ENCODE measurements at places on chromosomes 5 and 9. TPM values are rescaled to one million over a fixed set of nuclear protein-coding genes. Genes with fewer than 3 reads are reported as not detected.

Gene GRXCR2
- total RNA-seq, result not detected

Gene KLHL3
- 10.6 TPM for total RNA-seq

Gene SCGB3A2
- not detected for total RNA-seq

Gene PKD2L2
- not detected for total RNA-seq

Gene GARIN3
- total RNA-seq, result not detected

Gene ZDHHC11B
- total RNA-seq, result 6.1 TPM

Gene TMC1
- total RNA-seq, result 0.18 TPM

DNA sequence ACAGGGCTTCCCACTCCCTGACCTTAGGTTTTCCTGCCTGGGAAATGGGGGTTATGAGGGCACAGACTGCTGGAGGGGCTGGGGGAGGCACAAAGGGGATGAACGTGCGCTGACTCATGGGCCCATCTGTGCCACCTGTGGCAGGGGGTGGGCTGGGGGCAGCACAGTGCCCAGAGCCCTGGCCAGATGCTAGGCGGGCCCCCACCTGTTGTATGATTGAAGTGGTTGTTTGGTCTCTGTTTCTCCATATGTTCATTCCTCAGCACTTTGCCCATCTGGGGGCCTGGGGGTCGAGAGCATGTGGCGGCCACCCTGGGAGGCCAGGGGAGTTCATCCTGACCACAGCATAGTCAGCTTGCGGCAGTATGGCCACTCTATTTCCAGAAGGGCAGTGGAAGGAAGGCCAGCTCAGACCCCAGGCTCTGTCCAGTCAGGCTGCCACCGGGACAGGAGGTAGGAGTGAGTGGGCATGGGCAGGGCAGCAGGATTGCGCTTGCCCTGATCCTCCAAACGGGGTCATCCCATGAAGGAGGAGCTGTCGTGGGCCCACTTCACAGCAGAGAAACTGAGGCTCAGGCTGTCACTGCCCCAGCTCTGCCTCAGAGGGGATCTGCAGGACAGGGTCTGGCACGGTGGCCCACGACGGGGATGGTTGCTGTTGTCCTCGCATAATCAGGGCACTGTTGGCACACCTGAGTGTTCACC is 841 bp upstream of the NINJ1 start:
- DNase-seq, result peak; percentile 51

DNA sequence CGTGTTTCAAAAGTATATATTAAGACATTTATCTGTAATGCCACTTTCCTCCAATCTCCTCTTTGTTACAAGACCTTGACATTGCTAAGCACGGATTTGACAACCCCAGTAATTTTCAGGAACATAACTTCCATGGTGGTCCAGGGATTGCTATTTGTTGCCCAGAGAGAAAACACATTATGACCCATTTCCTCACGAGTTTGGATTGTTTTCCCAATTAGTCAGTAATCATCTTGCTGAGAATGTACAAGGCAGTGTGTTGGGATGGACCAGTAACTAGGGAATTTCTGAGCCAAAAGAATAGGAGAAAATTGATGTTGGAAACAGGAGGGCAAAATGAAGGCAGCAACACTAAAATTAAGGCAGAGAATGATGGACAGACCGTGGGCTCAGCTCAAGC is 574.1 kb downstream of the EBF1 start:
- no peak for DNase-seq

- DNase-seq, result no peak
Measured at GRCh38 chr5:104347119-104347708, 784.6 kb upstream of the NUDT12 start.

- no peak for DNase-seq
Measured at GRCh38 chr9:13967438-13967837, 346.5 kb downstream of the NFIB start.

DNA sequence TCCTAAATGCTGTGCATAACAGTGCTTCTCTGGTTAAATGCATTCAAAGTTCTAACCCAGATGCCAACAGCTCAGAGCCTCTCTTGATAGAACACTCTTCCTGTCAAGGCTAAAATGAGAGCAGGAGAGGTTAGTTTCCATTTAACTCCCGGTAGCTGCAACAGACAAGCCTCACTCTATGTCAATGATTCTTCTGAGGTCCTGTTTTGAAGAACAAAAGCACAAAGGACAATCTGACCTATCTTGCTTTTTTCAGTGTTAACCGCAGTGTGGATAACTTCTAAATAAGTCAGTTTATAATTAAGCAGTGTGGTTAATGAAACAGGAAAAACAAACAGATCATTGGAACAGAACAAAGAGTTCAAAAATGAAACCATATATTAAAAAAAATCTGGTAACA is 80.7 kb downstream of the ANKRD55 start:
- no peak for DNase-seq

GRCh38 chr5:113119246-113119924 is 142.8 kb downstream of the DCP2 start:
- no peak for DNase-seq

DNA sequence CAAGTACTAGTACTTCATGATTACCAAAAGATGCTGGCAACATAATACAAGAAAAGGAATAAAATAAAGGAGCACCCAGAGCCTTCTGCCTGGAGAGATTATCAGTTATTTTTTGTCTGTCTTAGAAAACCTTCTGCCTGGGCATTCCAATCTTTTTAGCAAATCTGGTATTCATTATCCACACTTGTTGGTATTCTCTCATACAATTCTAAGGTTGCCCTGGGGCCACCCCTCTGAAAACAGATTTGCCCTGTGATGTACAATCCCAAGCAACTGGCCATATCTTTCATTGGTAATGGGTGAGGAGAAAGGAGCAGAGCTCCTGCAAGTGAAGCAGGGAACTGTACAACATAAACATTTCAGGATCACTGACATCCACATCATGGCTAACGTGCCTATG is 47.8 kb downstream of the WDR41 start:
- no peak for DNase-seq

GRCh38 chr9:130635306-130635705 is 29.1 kb upstream of the PRDM12 start:
- no peak for DNase-seq
